ENCODE measurements at places on chromosomes 16 and 17.

DNA sequence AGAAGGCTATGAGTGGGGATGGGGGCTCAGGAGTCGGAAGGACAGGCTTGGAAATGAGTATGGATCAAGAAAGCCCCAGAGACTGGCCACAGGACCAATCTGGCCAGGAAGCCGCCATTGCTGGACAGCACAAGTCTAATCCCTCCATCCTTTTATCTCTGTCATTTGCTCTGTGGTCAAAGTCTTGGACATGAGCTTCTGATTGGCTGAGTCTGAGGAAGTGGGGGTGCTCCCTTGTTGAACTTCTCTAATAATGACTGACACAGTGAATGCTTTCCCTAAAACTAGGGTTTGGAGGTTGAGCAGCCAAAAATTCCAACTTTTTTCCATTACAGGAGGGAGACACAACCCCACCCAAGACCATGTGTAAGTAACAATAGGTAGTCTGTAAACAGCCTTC, 97.4 kb downstream of the MARF1 start:
- no peak overlapping the region for H3K4me3 ChIP-seq
- no peak for DNase-seq
- no peaks in the 10 kb centered on the region for H3K27me3 ChIP-seq
- peaks cover 12% of the 10 kb centered on the region for H3K36me3 ChIP-seq
- H3K4me1 ChIP-seq = peaks cover 18% of the 10 kb centered on the region
- no peak overlapping the region for H3K27ac ChIP-seq

- no peak for DNase-seq
- H3K4me1 ChIP-seq = no peaks in the 10 kb centered on the region
- H3K4me3 ChIP-seq = no peak overlapping the region
- no peak overlapping the region for H3K27ac ChIP-seq
- peaks cover 2% of the 10 kb centered on the region for H3K27me3 ChIP-seq
- H3K36me3 ChIP-seq = no peaks in the 10 kb centered on the region
Measured at GRCh38 chr16:23006380-23006779, 142.9 kb downstream of the USP31 start.

DNA sequence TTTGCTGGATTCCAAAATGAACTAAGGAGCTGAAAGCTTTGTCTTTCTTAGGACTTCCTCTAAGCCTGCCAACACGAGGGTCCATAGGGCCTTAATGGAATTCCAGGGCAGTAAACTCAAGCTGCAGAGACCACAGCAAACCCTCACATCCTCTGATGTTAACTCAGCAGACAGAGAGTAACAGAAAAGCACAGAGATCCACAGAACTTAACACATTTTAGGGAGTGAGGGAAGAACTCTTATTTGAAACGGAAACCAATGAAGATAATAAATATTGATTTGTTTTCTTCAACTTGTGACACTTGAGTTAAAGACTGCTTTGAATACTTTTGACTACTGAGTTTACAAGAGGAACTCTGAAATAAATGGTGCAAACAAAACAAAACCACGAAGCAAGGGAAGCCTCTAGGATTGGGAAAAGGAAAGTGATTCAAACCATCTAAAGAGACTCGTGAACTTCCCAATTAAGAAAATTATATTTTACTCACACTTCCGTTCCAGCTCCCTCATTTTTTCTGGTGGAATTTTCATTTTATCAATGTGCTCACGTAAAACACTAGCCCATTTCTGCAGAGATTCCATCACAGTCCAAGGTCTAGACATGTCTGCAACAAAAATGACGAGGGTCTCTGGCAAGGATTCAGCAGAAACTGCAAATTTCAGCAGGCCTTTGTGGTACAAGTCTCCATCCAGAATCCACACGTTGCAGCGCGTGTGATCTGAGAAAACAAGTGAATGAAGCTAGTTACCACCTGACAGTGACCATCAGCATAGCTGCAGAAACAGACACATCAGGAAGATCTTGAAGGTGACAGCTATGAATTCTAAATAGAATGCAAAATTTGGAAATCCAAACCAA, 9.2 kb downstream of the DYNC1LI2 start:
- no peaks in the 10 kb centered on the region for H3K27me3 ChIP-seq
- H3K4me3 ChIP-seq = peak overlapping the region; percentile 65
- peak overlapping the region; percentile 94 for H3K27ac ChIP-seq

GRCh38 chr16:15972046-15972868, 22.8 kb downstream of the ABCC1 start:
- peak overlapping the region; percentile 75 for H3K27ac ChIP-seq
- peaks cover 33% of the 10 kb centered on the region for H3K36me3 ChIP-seq

DNA sequence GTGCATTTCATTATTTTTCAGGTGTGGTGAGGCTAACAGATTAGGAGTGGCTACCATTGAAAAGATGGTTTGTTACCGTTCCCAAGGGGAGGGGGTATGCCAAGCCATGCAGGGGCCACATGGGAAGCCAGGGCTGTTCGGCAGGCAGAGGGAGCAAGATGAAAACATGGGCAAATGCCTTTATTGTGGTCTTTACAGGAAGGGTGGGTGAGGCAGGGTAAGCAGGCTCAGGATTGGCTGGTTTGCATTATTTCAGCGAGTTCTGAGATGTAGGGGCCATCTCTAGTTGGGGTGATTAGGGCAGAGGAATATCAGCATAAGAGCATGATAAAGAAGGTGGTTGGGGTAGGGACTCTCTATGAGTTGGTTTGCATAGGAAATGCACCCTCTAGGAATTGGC, 117.6 kb downstream of the CCT6B start:
- H3K27ac ChIP-seq = no peak overlapping the region
- no peak overlapping the region for H3K4me3 ChIP-seq
- H3K36me3 ChIP-seq = no peaks in the 10 kb centered on the region
- no peak for DNase-seq
- H3K4me1 ChIP-seq = no peaks in the 10 kb centered on the region
- peaks cover 3% of the 10 kb centered on the region for H3K27me3 ChIP-seq

DNA sequence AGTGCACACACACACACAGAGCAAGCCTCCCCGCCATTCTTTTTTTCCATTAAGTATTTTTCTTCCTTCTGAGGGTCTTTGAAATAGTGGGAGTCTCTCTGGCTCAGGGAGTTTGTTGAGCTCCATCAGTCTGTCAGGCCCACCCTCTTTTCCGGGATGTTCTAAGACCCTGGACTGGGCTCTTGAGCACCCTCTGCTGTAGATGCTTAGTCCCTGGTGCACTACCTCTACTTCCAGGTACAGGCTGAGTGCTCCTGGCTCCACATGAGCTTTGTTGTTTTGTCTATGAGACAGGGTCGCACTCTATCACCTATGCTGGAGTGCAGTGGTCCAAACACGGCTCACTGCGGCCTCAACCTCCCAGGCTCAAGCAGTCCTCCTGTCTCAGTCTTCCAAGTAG, 20.7 kb downstream of the LIMD2 start:
- H3K4me3 ChIP-seq = no peak overlapping the region
- peaks cover 22% of the 10 kb centered on the region for H3K4me1 ChIP-seq
- peaks cover 2% of the 10 kb centered on the region for H3K27me3 ChIP-seq
- no peak overlapping the region for H3K27ac ChIP-seq
- peaks cover 5% of the 10 kb centered on the region for H3K36me3 ChIP-seq

DNA sequence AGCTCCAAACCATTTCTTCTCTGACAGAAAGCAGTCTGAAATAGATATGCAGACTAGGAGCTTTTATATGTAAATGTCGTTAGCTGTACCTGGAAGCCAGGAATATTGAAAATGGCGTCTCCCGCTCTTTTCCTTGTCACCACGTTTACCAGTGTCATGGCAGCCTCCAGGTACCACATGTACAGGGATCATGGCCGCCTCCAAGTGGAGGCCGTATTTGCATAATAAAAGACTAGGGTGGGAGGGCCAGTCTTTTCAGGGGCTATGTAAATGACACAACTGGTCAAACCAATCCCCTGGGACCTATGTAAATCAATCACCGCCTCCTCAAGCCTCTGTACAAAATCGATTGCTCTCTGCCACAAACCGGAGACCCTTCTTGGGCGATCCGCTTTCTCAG, 54.3 kb downstream of the MYOCD start:
- no peak overlapping the region for H3K27ac ChIP-seq
- no peak for DNase-seq
- peaks cover 16% of the 10 kb centered on the region for H3K4me1 ChIP-seq
- H3K36me3 ChIP-seq = no peaks in the 10 kb centered on the region

DNA sequence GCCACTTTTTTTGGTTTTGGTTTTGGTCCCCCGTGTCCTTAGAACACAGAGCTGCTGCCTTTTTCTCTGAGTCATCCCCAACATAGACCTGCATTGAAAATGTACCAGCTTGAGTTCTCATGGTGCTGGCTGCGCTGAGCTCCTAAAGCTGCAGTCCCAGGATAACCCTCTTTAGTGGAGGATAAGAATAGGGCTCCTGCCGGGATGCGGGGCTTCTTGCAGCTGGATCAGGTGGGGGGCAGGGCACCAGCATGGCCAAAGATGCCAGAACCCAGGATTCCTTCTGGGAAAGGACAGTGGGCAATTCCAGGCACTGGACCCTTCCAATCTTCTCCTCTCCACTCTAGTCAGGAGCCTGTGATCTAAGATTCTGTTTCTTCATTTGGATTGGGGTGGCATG, 8.3 kb upstream of the CLUH start:
- H3K4me1 ChIP-seq = 0 out of 2 replicates have a peak, but pooled peaks cover 6% of the 10 kb centered on the region
- DNase-seq = no peak
- H3K36me3 ChIP-seq = no peaks in the 10 kb centered on the region
- no peak overlapping the region for H3K4me3 ChIP-seq
- H3K27ac ChIP-seq = no peak overlapping the region

DNA sequence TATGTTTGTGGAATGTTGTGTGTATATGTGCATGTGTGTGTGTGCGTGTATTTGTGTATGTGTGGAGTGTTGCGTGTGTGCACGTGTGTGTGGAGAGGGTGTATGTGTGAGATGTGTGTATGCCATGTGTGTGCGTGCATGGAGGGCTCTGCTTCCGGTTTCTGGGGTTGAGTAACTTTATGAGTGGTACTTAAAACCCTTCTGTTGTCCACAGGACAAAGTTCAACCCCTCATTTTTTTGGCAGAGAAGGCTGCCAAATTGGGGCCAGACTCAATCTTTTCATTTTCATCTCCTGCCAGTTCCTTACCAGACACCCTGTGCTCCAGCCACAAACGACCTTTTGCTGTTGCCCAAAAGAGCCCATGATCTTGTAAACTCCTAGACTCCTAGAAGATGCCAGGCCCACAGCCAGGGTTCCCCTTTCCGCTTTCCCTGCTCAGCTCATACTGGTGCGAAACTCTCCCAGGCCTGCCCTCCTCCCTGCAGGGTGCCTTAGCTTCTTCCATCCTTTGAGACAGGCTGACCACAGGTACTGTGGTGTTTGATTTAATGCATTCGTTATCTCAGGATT, 100.2 kb downstream of the CMIP start:
- no peak overlapping the region for H3K27ac ChIP-seq
- H3K4me3 ChIP-seq = no peak overlapping the region
- DNase-seq = no peak
- no peaks in the 10 kb centered on the region for H3K27me3 ChIP-seq

GRCh38 chr17:82602986-82603710, 45.1 kb downstream of the WDR45B start:
- peak overlapping the region; percentile 10 for H3K27ac ChIP-seq
- H3K36me3 ChIP-seq = peaks cover 41% of the 10 kb centered on the region
- DNase-seq = no peak
- H3K4me3 ChIP-seq = no peak overlapping the region
- H3K27me3 ChIP-seq = peaks cover 2% of the 10 kb centered on the region

- H3K4me3 ChIP-seq = peak overlapping the region; percentile 97
- peaks cover 37% of the 10 kb centered on the region for H3K4me1 ChIP-seq
- H3K36me3 ChIP-seq = peaks cover 10% of the 10 kb centered on the region
- H3K27me3 ChIP-seq = peaks cover 1% of the 10 kb centered on the region
- no peak for DNase-seq
Measured at GRCh38 chr17:28570716-28571360, 486 bp downstream of the PIGS start.

- H3K27me3 ChIP-seq = peaks cover 3% of the 10 kb centered on the region
- H3K4me1 ChIP-seq = no peaks in the 10 kb centered on the region
- no peak for DNase-seq
- H3K4me3 ChIP-seq = no peak overlapping the region
- no peaks in the 10 kb centered on the region for H3K36me3 ChIP-seq
Measured at GRCh38 chr16:67336648-67337047, 10.0 kb downstream of the LRRC36 start.

DNA sequence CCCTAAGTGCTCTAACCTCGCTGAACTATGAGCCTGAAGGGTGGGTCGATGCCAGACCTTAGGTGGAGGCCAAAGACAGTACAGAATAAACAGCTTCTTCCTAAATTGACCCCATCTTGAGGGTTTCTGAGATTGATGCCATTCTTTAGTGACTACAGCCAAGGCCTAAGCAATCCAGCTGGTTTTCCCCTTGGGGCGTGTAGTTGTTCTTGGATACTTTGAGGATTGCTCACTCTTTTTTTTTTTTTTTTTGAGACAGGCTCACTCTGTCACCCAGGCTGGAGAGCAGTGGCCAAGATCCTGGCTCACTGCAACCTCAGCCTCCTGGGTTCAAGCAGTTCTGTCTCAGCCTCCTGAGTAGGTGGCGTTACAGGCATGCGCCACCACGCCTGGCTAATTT, 2.0 kb downstream of the OVCA2 start:
- peaks cover 27% of the 10 kb centered on the region for H3K36me3 ChIP-seq
- no peaks in the 10 kb centered on the region for H3K27me3 ChIP-seq
- peak; percentile 80 for DNase-seq
- H3K4me1 ChIP-seq = peaks cover 49% of the 10 kb centered on the region
- H3K27ac ChIP-seq = peak overlapping the region; percentile 96
- peak overlapping the region; percentile 93 for H3K4me3 ChIP-seq

DNA sequence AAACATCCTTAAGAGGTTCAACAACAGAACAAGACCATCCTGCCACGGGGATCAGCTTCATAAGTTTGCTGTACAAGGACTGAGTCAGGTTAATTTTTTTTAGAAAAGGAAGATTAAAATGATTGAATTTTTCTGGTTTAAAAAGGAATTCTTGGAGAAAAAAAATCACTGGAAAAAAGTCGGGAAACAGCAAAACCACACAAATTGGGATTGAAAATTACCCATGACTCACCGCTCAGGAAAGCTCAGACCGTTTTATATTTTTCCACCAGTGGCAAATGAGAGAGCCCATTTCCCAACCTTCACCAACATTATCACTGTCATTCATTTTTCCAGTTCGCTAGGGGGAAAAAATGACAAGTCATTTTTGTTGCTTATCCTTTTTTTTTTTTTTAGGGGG, 46.6 kb downstream of the MRM3 start:
- DNase-seq = no peak
- peaks cover 6% of the 10 kb centered on the region for H3K27me3 ChIP-seq
- H3K36me3 ChIP-seq = peaks cover 21% of the 10 kb centered on the region
- H3K27ac ChIP-seq = no peak overlapping the region
- no peak overlapping the region for H3K4me3 ChIP-seq

DNA sequence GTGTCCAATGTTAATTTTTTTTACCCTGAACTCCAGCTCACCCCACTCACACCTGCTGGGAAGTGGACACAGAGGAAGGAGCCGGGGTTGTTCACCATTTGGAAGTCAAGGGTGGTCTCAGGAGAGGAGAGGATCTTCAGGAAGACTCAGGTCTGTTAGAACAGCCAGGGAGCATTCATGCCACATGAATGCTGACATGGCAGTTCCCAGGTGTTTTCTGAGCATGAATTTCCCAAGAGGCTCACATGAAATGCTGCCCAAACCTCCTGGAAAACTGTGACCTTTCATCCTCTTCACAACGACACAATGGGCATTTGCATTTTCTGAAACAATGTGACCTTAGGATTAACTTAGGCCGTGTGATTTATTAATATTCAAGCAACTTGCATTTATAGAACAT, 2409.2 kb downstream of the TP53TG3F start:
- H3K36me3 ChIP-seq = no peaks in the 10 kb centered on the region
- H3K4me1 ChIP-seq = no peaks in the 10 kb centered on the region
- H3K27me3 ChIP-seq = no peaks in the 10 kb centered on the region
- no peak overlapping the region for H3K4me3 ChIP-seq
- no peak for DNase-seq

- no peaks in the 10 kb centered on the region for H3K36me3 ChIP-seq
- H3K27ac ChIP-seq = no peak within 1 kb of the TSS
- DNase-seq = no peak
- peaks cover 61% of the 10 kb centered on the region for H3K27me3 ChIP-seq
- H3K4me3 ChIP-seq = no peak within 1 kb of the TSS
Measured at GRCh38 chr17:40664582-40665333, at the start of gene KRT222. TSS of gene KRT222 (minus strand) at chr17:40665177. CDS start at chr17:40665099, 78 bp downstream.
